ENCODE measurements at places on chromosomes 4 and X.

DNA sequence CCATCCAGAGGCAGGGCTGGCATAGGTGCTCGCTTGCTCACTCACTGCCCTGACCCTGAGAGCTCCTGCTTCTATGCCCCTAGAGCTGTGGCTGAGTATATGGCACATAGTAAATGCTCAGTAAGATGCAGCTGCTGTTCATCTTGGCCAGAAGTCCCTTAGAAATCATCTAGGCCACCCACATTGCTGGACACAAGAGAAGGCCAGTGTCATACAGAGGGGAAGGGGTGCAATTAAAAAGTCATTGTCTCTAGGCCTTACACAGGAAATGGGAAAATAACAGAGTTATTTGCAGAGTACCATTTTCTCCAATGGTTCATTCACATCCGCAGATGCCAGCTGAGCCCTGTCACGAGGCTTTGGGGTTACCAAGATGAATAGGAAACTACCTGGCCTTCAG lies 88.8 kb downstream of the MAMLD1 start:
- DNase-seq: no peak

DNA sequence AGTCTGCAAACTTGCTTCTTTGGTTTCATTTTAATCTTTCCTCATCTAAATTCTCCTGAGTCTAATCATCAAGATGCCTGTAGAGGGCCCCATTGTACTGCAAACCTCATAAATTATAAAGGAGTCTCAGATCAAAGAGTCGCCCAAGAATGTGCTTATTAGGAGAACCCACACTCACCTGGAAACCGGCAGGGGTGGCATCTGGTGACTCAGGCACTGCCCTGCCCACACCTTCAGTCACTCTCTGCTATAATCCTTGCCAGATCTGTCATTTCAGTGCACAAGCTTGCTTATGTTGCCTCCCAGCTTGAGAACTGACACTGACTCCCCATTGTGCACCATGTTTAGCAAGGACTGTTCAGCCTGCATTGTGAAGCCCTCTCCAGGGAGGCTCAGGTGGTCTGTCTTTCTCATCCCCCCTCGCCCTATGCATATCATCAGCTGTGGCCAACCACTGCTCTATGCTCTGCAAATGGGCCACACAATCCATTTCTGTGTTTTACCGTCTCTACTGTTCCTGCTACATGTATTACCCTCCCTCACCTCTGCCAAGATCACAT lies 12.4 kb downstream of the EPGN start:
- peak; percentile 69 for DNase-seq

- no peak for DNase-seq
Observed at GRCh38 chr4:170949084-170949483, 859.3 kb upstream of the AADAT start.

DNA sequence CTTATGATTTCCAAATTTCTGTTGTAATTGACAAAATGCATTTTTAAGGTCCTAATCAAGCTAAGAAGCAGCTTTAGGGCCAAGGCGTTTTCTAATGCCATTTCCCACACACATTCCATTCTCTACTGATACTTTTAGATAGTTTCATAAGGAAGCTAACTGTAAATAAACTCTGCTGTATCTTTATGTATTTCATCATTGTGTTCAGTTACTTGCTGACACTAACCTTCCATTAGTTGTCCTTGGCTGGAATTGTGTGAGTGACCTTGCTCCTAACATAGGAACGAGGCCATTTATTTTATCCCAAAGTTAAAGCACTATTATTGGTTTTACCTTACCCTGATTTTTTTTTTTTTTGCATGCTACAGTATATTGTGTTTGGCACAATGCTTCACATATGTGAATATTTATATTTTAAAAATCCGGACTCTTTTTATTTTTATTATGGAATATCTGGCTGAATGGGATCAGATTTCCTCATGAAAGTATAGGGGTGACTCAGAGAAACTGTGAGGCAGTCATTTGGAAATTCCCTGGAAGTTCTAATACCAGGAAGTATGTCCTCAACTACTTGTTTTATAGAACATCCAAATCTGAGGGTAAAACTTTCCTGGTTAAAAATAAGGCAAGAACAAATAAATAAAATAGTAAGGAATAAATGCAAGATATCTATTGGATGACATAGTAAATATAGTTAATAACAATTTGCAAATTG lies 62.7 kb upstream of the SORBS2 start:
- no peak for DNase-seq

GRCh38 chrX:121864561-121864960 lies 817.2 kb downstream of the GLUD2 start:
- DNase-seq: no peak
